ENCODE measurements at places on chromosomes 12 and 14. TPM values are rescaled to one million over a fixed set of nuclear protein-coding genes. Genes with fewer than 3 reads are reported as not detected.

The UNG gene
- 25.4 TPM for total RNA-seq

The KRT72 gene
- not detected for total RNA-seq

The TSPAN19 gene
- 1.3 TPM for total RNA-seq

The NR1H4 gene
- 0.31 TPM for total RNA-seq

The CAPZA3 gene
- total RNA-seq, result not detected

The DLGAP5 gene
- 6.6 TPM for total RNA-seq

The LMO3 gene
- total RNA-seq, result 492 TPM

The DACT1 gene
- 269 TPM for total RNA-seq

The AHSA1 gene
- 84.2 TPM for total RNA-seq
